ENCODE measurements at places on chromosomes 3 and 15.

- DNase-seq, result no peak
Observed at GRCh38 chr3:58117561-58118181, 93.1 kb downstream of the DNASE1L3 start.

DNA sequence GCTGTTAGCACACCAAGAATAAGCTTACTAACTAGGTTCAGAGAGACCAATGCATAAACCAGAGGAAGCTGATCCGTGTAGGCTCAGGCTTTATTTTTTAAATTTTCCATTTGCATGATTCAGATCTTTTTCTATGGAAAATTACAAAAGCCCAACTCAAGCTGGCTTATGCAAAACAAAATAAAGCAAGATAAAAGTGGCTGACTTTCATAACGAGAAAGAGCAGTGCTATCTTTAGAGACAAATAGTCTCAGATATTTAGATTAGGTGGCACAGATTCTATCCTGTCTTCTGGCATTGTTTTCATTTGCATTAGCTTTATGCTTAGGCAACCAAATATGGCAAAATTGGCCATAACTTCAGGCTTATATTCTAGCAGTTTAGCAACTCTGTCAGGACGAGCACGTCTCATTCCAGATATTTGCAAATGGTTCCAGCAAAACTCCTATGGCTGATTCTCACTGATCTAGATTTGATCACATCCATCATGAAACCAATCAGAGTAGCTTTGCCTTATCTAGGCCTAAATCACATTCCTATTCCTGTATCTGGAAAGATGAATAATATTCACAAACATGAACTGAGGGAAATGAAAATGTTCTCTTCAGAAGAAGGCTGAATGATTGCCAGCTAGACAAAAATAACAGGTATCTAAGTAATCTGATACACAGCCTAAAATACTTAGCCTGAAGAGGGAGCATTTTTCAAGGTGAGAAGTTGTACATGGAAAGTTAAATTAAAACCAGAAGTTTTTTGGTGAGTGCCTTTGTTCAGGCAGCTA is 216.4 kb upstream of the DPPA4 start:
- DNase-seq, result no peak

- no peak for DNase-seq
Observed at GRCh38 chr3:46778101-46778500, 60.4 kb upstream of the PRSS50 start.

GRCh38 chr3:53729618-53730017 is 116.6 kb downstream of the CHDH start:
- DNase-seq, result no peak

DNA sequence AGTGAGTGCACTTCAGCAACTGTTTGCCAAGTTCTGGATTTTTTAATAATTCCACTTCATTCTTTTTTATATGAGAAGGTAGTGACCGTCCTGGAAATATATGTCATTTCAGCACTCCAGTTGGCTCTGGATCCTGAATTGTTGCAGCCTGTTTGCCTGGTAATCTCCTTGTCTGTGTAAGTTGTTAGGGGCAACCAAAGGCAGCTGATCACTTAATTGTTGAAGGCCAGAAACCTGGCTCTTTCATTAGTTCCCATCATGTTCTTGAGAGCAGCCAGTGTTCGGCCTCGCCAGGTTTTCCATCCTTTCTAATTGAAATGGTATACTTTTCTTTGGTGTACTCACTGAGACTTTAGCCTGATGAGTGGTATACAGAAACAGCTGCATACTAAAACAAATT is 168.6 kb downstream of the SOX2 start:
- no peak for DNase-seq

- DNase-seq, result no peak
Observed at GRCh38 chr15:66169625-66170024, 83.9 kb downstream of the MEGF11 start.

DNA sequence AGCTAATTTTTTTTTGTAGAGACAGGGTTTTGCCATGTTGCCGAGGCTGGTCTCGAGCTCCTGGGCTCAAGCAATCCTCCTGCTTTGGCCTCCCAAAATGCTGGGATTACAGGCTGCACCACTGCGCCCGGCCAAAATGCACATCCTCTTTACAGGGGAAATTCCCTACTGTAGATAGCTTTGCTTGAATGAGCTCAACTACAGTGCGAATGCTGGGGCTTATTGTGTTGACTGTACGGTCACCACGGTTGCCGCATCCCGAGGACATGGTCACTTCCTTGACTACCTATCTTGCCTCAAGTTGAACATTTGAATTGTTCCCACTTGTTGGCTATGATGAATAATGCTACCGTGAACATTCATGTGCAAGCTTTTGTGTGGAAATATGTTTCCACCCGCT is 5.3 kb upstream of the MTFMT start:
- DNase-seq, result no peak

DNA sequence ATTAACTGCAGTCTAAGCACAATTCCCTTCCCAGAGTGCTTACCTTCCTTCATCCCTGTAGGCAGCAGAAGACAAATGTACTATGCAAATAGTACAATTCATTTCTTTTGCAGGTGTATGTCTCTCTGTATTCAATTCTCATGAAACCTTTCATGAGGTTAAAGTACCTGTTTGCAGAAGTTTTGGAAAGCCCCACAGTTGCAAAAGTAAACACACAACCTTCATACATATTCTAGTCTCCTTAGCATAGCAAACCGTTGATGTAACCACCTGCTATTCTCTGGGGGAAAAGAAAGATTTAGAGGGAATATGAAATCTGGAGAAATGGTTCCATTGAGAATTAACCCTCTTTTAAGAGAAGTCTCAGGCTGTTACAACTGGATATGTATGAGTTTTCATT is 200.3 kb upstream of the SUCLG2 start:
- no peak for DNase-seq

- DNase-seq, result no peak
Observed at GRCh38 chr3:88031642-88032077, 27.1 kb downstream of the CGGBP1 start.

GRCh38 chr15:78049691-78050440 is 27.6 kb downstream of the TBC1D2B start:
- DNase-seq, result no peak

- DNase-seq, result no peak
Observed at GRCh38 chr3:98702166-98702565, 61.0 kb upstream of the ST3GAL6 start.

Data from HEK293T (cell line).